T-helper 17 cell (primary cell): ENCODE measurements at places on chromosomes 16 and 17. TPM values are rescaled to one million over a fixed set of nuclear protein-coding genes. Genes with fewer than 3 reads are reported as not detected.

CCL15 gene
- not detected for total RNA-seq

C17orf78 gene
- total RNA-seq, result not detected

ADGRG3 gene
- total RNA-seq, result 0.75 TPM

P2RX5 gene
- total RNA-seq, result 21.8 TPM

KCNH6 gene
- total RNA-seq, result not detected

CDH8 gene
- not detected for total RNA-seq

ACSM2A gene
- total RNA-seq, result not detected

CCL4L2 gene
- total RNA-seq, result 1.6 TPM

SPHK1 gene
- total RNA-seq, result 6.0 TPM

TEKT5 gene
- total RNA-seq, result not detected

CBX4 gene
- total RNA-seq, result 103 TPM

LYRM9 gene
- 9.1 TPM for total RNA-seq

INCA1 gene
- not detected for total RNA-seq

RPS6KB1 gene
- total RNA-seq, result 105 TPM

GNG13 gene
- total RNA-seq, result not detected

NIP7 gene
- total RNA-seq, result 29.7 TPM
